Epithelial cell of proximal tubule (primary cell): ENCODE measurements at places on chromosomes 4 and X. TPM values are rescaled to one million over a fixed set of nuclear protein-coding genes. Genes with fewer than 3 reads are reported as not detected.

GRCh38 chr4:177400030-177400429 is 42.2 kb downstream of the AGA start:
- DNase-seq, result no peak

GRCh38 chr4:179817317-179817716 is 2375.1 kb upstream of the AGA start:
- no peak for DNase-seq

GRCh38 chrX:53768865-53769264 is 82.3 kb upstream of the HUWE1 start:
- no peak for DNase-seq

- no peak for DNase-seq
Observed at GRCh38 chr4:159358226-159358625, 255.3 kb downstream of the RAPGEF2 start.

The AFM gene
- total RNA-seq, result not detected in 2 replicates
